ENCODE measurements at places on chromosomes 12 and 14.

- no peak for DNase-seq
These were observed 181.1 kb upstream of the STXBP6 start for GRCh38 chr14:25231004-25231403.

DNA sequence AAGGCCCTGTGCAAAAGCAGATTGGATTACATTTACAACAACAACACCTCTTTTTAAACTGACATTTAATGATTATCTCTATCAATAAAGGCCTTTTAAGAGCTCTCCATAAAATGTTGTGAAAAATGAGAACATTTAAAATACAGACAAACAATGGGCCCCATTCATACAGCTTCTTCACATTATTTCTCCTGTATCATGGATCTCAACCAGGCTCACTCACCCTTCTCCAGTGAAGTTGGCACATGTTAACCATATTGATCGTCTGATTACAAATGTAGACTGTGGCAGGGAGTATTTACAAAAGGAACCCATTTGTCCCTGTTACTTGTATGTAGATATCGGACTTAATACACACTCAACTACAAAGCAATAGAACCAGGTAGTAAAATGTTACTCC is 220.2 kb upstream of the BTG1 start:
- no peak for DNase-seq

DNA sequence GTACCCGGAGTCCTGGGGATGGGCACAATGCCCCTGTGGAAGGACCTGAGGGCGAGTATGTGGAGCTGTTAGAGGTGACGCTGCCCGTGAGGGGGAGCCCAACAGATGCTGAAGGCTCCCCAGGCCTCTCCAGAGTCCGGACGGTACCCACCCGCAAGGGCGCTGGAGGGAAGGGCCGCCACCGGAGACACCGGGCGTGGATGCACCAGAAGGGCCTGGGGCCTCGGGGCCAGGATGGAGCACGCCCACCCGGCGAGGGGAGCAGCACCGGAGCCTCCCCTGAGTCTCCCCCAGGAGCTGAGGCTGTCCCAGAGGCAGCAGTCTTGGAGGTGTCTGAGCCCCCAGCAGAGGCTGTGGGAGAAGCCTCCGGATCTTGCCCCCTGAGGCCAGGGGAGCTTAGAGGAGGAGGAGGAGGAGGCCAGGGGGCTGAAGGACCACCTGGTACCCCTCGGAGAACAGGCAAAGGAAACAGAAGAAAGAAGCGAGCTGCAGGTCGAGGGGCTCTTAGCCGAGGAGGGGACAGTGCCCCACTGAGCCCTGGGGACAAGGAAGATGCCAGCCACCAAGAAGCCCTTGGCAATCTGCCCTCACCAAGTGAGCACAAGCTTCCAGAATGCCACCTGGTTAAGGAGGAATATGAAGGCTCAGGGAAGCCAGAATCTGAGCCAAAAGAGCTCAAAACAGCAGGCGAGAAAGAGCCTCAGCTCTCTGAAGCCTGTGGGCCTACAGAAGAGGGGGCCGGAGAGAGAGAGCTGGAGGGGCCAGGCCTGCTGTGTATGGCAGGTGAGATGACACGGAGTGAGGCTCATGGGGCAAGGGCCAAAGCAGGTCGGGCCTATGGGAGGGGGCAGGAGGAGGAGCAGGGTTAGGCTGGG is 4.5 kb downstream of the ARHGEF40 start:
- no peak for DNase-seq

- DNase-seq, result no peak
These were observed 29.0 kb downstream of the PAPLN start for GRCh38 chr14:73266317-73266716.

DNA sequence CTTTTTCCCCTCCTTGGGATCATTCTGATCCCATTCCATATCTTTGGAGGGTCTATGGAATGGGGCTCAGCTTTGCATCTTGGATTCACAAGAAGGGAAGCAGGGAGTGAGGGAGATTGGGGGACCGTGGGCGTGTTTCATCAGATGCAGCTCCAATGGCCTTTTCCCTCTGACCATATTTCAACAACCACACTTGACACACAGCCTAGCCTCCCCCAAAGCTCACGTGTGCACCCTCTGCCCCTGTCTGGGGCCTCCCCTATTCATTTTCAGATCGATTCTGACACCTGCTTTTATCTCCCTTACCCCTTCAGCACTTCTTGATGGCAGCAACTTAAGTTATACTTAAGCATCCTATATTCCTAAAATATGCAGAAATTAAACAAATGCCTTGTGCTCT is 126.6 kb downstream of the CHST11 start:
- no peak for DNase-seq

GRCh38 chr12:94079566-94080340 is 68.6 kb upstream of the PLXNC1 start:
- DNase-seq, result no peak

DNA sequence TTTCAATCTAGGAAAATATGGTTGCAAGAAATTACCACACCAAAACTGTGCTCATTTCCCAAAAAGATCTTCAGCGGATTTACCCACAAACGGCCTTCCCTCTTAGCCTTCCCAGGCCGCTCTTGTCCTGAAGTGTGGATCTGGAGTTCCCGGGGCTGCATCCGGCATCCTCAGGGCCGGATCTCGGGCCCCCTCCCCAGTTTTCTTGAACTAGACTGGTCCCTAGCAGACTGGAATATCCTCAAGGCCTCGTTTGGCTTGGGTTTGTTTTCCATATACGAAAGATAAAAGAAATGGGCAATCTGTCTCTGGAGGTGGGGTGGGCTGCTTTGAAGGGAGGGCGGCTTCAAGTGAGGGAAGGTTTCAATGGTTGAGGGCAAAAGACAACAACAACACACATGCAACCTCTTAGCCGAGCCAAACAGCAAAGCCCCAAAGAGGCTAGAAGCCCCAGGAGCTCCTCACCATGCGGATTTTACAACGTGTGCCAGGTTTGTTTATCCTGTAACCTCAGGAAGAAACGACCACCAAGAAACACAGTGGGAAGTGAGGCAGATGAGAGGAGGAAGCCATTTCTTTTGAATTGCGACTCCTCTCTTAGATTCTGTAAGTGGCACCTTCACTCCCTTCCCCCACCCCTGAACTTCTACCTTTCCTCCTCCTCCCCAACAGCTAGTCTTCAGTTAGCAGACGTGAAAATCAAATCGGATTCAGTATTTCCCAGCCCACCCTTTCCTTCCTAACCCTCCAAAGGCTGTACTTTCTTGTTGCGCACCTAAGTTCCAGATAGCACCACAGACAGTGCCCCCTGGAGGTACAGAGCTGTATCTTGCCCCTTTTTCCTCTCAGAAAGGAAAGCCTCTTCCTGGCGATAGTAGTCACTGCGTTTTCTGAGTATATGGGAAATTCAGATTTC is 2.6 kb downstream of the MYF6 start:
- DNase-seq, result no peak

GRCh38 chr12:106581543-106582248 is 1.1 kb upstream of the RFX4 start:
- DNase-seq, result no peak

GRCh38 chr14:27090716-27091115 is 492.9 kb upstream of the NOVA1 start:
- no peak for DNase-seq

DNA sequence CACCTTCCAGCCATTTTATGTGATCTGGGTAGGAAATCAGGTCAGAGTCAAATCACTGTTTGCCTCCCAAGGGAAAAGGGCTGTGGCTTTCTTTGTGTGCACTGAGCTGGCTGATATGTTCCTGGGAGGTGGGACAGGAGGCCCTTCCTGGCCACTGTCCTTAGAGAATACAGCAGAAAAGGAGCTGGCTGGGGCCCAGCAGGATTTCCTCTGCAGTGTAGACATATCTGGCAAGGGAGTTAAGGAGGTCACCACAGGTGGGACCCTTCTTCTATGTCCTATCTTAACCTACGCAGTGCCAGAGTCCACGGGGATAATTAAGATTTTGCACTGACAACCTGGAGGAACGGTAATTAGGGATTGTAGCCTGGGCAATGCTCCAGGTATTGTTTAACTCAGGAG is 145.3 kb downstream of the NTF3 start:
- DNase-seq, result no peak

GRCh38 chr12:26185532-26186320 is 9.6 kb upstream of the SSPN start:
- no peak for DNase-seq

GRCh38 chr12:103642240-103642864 is 55.3 kb downstream of the STAB2 start:
- no peak for DNase-seq

DNA sequence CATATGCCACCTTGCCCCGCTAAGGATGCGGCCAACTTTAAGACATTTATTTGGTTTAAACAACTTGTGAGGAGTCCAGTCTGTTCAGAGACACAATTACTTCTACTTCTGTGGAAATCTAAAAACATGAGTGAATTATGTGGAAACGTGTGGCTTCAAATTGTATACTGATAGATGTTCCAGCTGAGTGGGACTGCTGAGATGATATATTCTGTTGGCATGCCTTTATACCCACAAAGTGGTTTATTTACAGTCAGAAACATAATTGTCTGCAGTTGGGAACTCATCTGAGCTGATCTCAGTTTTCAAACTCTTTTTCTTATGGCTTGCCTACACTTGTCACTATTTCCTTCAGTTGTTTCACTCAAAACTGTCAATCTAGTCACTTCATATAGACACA is 67.8 kb downstream of the FLRT2 start:
- DNase-seq, result no peak

- DNase-seq, result no peak
These were observed 304.4 kb upstream of the RTL1 start for GRCh38 chr14:101207897-101208296.

DNA sequence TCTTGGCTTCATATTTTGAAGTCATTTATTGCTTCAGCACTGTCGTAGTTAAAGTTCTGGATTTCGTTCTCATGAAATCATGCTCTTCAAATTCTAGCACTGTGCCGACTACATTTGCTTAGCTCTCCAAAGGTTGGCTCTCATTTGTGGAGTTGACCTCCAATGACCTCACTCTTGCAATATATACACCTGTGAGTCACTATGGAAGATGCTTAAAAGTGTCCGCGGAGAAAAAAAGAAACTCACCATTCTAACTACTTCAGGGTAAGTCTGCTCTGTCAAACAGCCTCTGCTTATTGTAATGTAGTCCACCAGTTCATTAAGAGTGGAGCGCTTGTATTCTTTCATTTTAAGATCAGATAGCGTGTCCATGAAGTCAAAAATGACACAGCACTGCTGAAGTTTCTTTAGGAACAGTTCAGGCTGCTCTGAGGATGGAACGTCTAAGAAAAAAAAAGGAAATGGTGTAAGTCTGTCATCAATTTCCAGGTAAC is 89.7 kb downstream of the PPP2R5E start:
- no peak for DNase-seq

DNA sequence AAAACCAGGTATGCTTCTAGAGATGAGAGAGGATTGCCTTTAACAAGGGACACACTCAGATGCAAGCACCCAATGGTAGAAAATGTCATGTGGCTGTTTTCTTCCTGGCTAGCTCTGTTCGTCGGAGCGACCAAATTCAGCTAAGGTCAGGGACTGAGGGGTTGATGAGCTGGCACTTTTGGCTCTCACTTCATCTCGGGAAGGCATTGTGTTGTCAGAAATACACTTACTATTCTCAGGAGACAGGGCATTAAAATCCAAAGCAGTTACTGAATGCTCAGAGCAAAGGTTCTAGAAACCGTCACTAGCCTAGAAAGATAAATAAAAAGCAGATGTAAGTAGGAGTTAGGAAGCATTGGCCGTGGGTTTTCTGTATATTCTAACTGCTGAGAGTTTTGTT is 275.7 kb upstream of the SSTR1 start:
- DNase-seq, result no peak

DNA sequence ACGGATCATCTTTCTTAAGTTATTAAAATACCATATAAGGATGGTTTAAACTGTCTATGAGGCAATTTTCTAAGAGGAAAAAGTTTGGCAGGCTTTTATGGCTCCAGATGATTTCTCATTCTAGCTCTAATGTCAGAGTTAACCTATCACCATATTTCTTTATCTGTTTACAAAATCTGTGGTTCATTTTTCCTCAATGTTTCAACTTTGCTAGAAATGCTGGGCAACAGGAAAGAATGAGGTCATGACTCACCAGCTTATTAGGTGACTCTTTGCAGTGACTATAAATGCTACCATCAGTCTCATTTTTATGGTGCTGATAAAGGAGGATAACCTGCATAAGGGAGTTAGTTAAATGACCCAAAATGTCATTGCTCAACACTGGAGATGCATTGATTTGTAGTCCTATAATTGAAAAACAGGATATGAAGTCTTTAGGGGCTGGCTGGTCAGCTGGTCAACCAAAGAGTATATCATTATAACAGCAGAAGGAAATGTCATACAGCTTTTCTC is 45.3 kb upstream of the RAP1B start:
- DNase-seq, result no peak

GRCh38 chr14:64758691-64759554 is 54.7 kb downstream of the PLEKHG3 start:
- DNase-seq, result no peak

DNA sequence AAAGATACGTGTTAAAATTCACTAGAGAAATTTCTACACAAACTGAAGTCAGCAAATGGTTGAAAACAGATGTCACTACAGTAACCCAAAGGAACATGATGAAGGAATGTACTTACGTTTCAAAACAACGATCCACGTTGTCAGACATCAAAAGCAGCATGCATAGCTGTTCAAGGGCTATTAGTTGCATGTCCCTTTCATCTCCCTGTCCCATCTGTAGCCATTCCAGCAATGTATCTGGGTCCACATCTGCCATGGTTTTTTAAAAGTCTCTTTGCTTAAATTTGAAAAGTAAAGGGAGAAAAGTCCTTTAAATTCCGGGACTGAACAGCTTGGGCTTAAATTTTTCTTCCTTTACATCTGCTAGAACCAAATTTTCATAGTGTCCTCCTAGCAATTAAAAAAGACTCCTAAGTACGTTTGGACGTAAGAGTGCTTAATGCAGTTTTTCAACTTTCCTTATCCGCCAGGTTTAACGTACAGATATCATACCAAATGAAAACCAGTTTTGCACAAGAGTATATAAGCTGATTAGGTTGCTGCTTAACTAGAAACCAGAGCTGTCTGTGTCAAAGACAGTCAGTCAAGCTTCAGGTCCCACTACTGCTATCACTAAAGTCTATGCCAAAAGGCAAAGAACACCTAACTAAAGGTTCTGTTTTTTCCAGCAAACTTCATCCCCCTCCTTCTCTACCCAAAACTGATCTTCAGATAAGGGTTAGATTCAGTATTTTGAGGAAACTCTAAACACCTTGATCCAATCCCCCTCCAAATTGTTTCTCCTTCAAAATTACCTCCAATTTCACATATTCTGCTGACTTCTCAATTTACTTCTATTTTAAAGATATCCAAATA is 1.7 kb downstream of the HECTD1 start:
- DNase-seq, result no peak
